ENCODE measurements at places on chromosomes 6 and 20.
A peak's percentile ranks its signal among the peaks of the same experiment; 100 is the strongest.

DNA sequence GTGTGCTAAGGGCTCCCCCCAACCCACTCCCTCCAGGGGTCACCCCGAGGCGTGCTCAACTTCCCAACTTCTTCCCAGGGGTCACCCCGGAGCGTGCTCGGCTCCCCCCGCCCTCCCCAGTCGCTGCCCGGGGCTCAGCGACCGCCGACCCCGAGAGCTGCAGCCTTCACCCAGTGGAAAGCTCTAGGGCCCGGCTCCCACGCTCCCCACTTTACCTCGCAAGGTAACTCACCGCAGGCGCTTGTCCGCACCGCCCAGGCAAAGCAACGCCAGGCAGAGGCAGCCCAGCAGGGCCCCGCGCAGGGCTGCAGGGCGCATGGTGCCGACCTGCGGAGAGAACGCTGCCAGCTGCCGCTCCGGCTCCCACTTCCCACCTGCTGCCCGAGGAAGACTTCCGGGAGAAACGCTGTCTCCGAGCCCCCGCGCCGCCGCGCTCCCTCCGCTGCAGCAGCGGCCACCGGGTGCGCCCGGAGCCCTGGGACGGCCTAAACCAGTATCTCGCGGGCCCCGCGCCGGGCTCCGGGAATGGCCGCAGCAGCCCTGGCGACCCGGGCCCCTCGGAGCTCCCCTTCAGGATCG, 396 bp downstream of the RNASET2 start:
- ATAC-seq: peak; percentile 53

- peak; percentile 92 for ATAC-seq
Measured at GRCh38 chr6:73394577-73395354, at the start of gene DDX43. Gene DDX43 (plus strand): TSS chr6:73394828. CDS start chr6:73394906, 78 bp downstream.

DNA sequence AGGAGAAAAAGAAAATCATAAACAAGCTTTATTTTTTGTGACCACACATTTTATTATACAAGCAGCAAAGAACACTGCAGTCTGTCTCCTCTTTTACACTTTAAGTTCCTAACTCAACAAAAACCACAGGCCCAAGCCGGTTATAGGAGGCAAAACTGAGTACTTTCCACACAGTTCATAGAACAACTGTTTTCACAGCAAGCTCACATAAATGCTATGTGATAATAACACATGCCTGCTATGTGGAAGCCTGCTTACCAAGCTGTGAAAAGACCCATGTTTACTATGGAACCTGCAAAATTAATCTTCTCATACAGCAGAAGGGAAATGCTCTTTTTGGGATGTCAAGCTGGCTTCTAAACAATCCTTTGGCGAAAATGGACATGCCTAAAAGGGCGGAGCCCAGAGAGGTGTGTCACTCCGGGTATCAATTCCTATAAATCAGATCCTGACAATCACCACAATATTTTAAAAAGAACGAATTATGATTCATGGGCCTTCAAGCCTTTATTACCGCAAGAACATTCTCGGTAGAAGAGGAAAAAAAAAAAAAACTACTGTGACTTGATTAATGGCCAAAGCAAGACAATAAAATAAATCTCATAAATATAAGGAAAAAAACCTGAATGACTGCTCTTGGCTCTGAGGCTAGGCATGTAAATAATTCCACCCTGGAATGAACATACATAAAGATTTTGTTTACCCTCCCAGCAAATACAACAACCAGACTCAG, 2.6 kb downstream of the TRERF1 start:
- no peak for ATAC-seq

DNA sequence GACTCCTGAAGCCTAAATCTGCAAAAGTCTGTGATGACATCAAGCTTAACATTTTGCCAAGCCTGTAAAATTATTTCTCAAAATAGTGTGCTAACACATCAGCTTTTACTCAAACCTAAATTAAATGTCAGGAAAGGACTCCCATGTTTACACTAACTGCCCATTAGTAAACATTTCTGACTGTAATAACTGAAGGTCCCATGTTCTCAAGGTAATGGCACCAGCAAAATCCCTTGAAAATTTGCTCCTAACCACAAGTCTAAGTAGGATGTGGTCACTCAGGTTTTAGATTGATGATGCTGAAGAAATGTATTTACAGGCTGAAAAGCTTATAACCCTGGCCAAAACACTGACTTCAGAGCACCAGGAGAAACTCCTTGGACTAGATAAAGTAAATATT, 33.0 kb downstream of the BACH2 start:
- ATAC-seq: no peak

DNA sequence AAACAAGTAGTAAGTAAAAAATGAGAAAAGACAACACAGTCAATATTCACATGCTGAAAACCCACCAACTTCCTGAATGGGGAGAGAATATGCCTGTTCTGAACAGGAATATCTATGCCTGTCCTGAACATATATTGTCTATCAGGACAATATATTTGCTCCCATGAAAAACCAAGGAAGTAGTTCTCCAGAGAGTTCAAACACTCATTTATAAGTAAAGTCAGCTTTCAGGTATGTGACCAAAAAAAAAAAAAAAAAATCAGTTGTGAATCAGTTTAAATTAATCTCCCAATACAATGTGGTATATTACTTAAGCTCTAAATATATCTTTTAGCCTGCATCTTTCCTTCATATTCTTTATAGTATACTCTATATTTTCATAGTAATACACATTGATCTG, 119.5 kb downstream of the MYB start:
- no peak for ATAC-seq

DNA sequence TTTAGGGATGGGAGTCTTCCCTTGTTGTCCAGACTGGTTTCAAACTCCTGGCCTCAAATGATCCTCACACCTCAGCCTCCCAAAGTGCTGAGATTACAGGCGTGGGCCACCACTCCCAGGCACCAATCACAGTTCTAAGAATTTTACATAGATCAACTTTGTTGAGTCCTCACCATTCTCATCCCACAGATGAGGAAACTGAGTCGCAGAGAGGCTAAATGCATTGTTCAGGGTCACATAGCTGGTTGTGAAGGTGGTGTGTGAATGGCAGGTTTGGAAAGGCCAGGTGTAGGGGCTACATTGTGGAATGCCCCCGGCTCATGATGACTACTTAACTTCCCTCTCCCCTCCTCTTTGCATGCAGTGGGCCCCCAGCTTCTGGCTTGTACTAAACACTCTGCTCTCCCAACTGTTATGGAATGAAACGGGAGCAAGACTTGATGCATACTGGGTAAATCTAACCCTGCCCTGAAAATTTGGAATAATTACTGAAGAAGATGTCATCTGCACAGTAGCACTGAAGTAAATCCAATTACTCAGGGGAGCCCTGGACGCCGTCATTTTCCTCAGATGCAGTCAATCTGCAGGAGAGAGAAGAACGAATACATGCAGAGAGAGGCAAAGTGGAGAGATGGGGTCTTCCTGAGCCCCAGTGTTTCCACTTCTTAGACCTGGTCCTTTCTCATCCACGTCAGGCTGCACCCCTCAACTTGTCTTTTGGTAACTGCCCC, 102.3 kb upstream of the ZNF217 start:
- ATAC-seq: no peak
